ENCODE measurements at places on chromosomes 16 and 17.

DNA sequence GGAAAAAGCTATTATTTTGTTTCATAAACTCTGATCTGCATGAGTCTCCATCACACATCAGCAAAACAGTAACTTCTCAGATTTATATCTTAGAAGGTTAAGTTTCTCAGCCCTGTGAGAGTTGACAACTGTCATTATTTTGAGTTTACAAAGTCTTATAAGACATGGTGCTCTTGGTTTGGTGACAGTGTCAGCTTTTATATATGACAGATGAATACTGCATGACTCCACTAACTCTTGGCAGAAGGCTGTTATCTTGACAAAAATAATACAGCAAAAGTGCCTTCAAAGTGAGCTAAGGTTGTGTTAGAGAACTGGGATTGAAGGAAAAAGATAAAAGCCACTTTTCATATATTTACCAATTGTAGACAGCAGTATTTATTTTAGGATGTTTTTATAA lies 528.4 kb upstream of the SOX9 start:
- DNase-seq, result no peak

- DNase-seq, result peak; percentile 35
These were observed 1.0 kb downstream of the SDK2 start for GRCh38 chr17:73643001-73643851.

GRCh38 chr17:49567871-49568694 lies 7.6 kb upstream of the NXPH3 start:
- DNase-seq, result no peak

GRCh38 chr17:1256699-1257098 lies 13.5 kb upstream of the BHLHA9 start:
- DNase-seq, result no peak

DNA sequence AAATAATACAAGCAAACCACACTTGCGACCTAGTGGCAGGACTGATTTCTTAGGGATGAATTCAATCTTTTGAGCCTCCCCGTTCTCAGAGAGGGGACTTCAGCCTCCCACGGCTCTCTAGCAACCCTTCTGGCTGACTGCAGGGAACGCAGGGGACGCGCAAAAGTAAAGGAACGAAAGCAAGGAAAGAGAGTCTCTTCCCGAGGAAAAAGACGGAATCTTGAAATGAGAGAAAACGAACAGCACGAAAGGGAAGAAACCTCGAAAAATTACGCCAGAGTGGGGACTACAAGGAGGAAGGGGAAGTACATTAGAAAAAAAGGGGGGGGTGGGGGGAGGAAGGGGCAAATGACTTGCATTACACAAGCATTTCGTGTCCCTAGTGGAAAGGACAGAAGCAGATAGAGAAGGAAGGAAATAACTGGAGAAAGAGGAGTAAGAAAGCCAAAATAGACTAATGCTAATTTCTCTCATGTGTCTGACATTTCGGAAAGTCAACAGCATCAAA lies 1.2 kb downstream of the GRB2 start:
- DNase-seq, result peak; percentile 20

DNA sequence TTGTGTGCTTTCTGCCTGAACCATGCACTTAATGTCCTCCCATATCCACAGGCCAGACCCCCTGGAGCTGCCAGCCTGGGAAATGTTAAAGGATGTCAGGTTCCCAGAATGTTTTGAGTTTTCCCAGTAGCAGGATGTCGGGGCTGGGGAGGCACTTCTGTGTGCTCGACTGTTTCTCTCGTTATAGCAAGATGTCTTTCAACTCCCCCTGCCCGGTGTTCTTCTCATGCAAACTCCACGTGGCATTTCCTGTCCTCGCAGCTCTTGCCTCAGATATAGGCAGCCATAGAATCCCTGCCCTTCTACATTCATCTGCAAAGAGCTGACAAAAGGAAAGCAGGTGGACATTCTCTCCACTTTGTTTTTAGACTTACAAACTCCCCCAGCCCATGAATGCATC lies 457.2 kb upstream of the CDH11 start:
- DNase-seq, result no peak

GRCh38 chr17:9343516-9343915 lies 232.1 kb downstream of the STX8 start:
- DNase-seq, result no peak

GRCh38 chr17:7207120-7208001 lies 12.3 kb downstream of the DLG4 start:
- no peak for DNase-seq

- DNase-seq, result peak; percentile 14
These were observed 986 bp downstream of the HAPSTR1 start for GRCh38 chr16:9092282-9092977.

GRCh38 chr17:37838276-37838675 lies 85.9 kb upstream of the TBC1D3K start:
- no peak for DNase-seq

- DNase-seq, result no peak
These were observed 2.2 kb upstream of the ALOX12B start for GRCh38 chr17:8089728-8090127.

- no peak for DNase-seq
These were observed 22.6 kb downstream of the CACNG4 start for GRCh38 chr17:66987059-66987616.

DNA sequence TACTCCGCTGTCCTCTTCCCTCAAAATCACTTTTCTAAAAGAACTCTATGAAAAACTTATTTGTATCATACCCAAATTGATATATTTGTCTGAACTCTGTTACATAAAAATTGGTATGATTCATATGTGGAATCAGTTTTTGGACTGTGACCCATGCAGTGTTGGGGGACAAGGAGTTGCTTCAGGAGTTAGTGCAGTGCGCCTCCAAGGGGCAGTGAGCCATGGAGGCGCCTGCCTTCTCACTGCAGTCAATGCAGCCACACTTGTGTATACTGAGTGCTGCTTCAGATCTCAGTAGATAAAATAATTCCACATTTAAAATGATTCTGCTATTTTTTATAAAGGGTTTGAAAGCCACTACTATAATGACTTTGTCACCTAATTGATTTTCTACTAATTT lies 32.5 kb downstream of the DGKE start:
- DNase-seq, result no peak

DNA sequence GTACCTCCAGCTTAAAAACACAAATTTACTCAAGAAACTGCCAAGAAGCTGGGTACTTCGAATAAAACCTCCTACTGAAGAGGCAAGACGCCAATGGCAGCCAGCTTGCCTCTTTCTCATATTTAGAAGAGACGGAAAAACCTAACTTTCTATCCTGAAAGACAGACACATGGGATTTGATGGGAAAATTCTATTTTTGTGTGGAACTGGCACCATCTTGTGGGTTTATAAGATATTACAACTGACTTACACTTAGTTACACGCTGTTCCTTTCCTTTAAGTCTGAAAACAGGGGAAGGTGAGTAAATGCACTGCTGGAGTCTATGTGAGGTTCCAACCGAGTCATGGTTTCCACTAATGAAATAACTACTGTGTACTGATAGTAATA lies 10.3 kb downstream of the ZNF18 start:
- DNase-seq, result peak; percentile 27

DNA sequence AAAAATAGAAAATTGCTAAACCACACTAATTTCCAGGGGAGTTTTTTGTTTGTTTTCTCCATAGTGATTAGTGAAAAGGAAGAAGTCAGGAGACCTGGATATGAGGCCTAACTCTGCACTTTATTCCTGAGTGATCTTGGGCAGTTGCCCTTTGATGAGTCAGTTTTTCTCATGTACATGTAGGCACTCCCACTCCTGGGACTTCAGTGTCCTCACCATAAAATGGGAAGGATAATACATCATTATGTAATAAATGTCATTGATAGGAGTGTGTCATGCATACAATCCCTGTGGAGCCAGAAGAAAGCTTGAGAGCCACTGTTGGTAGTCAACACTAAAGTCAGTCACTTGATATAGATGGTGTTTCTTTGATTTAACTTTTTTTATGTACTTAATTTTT lies 32.5 kb downstream of the WIPF2 start:
- DNase-seq, result no peak

GRCh38 chr17:45144199-45145034 lies 3.9 kb upstream of the HEXIM1 start:
- no peak for DNase-seq

DNA sequence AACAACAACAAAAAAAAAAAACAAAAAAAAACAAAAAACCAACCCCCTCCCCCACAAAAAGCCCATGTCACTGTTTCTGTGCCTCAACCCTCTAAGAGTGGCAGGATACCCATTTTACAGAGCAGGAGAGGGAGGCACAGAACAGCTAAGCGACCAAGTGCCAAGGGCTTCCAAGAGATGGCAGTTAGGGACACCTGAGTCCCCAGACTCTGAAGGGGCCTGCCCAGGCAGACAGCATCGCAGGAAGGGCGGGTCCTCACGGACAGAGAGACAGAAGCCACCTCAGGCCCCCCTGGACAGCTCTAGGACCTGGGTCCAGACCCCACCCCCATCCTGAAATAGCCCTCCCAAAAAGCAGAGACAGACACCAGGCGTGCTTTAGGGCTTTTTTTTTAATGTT lies 21.6 kb upstream of the CPSF4L start:
- DNase-seq, result no peak

- no peak for DNase-seq
These were observed 1.4 kb downstream of the GOT2 start for GRCh38 chr16:58732545-58733247.

GRCh38 chr17:27560668-27561067 lies 70.3 kb upstream of the LGALS9 start:
- DNase-seq, result no peak

DNA sequence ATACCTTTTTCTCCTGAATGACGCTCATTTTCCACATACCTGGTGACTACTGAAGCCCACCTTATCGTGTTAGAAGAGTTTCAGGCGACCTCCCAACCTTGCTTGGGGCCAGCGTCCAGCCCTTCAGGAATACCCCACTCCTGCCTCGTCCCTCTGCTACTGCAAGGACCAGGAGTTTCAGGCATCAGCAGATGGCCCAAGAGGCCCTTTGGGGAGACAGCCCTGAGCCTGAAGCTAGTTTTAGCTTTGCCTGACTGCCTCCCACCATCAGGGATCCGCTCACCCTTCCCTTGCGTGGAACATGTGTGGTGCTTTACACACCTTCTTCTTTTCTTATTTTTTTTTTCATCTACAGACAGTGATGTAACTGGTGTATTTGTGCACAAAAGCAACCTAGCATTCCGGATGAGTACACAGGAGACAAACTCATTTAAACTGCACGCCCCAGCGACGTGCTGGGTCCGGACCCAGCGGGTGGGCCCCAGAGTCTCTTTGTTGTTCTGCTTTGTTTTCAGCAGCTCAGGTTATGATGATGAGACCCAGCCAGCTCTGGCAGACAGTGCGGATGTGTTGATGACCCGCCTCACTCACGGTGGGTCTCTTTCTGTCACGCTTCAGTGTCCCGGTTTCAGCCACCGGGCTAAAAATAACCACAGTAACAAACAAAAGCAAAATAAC lies 242.4 kb downstream of the C16orf95 start:
- DNase-seq, result no peak

DNA sequence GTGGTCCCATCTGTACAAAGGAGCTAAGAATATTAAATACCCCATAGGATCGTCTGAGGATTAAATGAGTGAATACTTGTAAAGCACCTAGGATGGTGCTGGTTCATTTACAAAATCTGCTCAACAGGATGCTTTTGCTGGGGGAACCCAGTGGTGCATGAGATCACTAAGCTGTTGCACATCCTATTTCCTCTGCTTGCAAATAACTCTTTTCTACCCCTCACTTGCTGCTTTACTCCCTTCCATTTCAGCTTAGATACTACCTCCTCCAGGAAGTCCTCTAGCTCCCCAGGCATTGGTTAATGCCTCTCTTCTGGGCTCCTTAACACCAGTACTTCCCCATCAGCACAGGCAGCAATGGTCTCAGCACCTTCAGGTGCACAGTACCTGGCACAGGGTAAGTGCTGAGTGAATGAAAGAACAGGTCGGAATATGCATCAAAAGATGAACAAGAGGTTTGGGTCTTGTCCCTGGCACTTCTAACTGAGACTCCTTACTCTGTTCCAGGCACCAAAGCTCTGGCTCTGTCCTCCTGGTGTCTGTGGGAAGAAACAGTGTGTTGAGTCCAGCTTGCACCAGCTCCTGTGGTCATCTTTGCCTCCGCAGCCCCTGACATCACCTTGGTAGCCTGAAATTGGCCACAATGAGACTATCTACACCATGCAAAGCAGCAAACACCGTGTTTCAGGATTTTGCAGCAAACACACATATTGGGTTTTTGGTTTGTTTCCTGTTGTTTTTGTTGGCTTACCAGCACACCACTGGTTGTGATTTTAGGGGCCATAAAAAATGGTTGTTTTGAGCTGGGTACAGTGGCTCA lies 24.1 kb upstream of the IL21R start:
- DNase-seq, result no peak

DNA sequence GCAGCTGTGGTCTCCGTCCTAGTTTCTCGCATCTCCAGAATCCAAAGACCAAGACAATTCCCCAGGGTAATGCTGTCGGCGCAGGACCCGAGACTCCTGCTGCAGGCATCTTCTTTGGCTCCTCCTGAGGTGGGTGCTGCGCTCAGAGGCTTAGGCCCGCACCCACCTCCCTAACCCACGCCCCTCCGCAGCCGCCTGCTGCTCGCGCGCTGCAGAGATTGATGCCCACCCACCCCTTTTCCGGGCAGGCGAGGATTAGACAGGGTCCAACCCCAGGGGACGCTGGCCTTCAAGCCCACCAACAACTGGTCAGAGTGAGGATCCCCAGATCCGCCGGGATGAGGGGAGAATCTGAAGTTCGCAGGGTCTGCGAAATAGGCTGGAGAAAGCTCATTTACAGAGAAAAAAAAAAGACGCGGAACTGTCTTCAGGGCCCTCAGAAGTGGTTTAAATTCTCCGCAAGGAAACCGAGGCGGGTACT lies 27.9 kb downstream of the SLFN11 start:
- DNase-seq, result no peak

DNA sequence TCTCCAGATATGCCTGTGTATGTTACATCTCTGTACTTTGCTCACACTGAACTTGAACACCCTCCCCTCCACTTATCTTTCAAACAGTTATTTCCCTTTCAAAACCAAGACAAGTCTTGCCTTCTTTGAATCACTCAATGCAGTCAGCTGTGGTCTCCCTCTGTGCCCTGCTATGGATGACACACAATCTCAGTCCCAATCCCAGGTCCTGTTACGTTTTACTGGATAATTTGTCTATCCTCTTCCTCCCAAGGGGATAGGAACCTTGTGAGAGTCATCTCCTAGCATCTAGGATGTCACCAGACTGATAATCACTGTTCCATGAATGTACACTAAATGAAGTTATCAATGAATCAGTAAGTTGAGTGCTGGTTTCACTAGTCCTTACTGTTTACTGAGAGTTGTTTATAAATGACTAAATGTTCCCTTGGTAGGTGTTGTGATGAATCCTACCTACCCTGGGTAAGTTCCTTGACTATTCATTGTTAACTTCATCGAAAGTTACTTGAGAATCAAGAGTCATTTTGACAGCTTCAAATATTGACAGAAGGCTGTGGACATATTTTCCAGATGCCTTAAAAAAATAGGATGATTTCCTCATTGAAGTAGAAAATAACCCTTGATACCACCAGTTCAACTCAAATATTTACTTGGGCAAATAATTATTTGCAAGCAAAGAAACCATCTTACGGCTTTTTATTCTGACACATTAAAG lies 244.9 kb downstream of the PRKCA start:
- no peak for DNase-seq

Data from NCI-H1105 (cell line).